ENCODE measurements at places on chromosomes 12 and 14.
A peak's percentile ranks its signal among the peaks of the same experiment; 100 is the strongest.

DNA sequence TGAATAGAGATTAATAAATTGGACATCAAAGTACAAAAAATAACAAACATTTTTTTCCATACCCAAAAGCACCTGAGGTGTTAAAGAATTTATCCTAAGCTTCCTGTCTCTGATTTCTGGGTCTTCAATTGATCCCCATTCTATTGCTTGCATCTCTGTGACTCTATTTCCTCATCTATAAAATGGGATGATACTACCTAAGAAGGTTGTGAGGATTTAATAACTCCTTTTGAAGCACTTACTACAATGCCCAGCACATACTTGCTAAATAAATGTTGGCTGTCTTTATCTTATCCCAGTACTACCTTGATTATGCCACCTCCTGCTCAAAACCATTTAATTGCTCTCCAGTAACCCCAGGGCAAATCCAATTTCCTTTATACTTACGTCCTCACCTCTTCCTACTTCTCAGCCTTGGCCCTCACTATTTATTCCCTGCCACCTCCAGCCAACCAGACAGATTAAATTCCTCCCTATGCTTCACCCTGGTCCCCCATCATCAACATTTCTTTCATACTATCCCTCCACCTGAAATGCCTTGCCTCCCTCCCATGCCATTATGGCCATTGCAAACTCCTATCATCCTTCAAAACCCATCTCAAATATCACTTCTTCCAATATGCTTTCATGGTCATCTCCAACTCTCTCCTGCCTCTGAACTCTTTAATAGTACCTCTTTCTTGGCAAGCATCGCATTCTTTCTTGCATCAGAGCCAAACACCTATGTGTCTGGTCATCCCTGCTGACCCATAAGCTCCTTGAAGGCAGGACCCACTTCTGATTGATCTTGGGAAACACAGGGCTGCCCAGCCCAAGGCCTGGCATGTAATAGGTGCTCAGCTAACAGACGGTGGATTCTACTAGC is 7.9 kb upstream of the ASIC1 start:
- DNase-seq: no peak

- DNase-seq: no peak
These were observed 95.6 kb downstream of the ASCL1 start for GRCh38 chr12:103053089-103053488.

DNA sequence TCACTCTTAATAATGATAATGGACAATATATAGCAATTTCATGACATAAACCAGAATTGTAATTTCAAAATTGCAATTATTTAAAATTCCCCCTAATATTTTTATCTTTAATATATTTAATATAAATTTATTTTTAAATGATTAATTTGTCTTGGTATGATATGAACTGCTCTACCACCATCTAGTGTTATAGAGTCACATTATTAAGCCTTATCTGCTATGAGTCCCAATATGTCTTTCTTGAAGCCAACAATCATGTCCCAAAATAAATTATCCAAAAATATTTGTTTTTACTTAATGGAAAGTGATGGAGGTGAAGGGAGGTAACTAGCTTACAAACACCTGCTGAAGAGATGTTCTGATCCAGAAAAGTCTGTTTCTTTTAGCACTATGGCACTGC is 151.4 kb downstream of the KCNC2 start:
- no peak for DNase-seq

DNA sequence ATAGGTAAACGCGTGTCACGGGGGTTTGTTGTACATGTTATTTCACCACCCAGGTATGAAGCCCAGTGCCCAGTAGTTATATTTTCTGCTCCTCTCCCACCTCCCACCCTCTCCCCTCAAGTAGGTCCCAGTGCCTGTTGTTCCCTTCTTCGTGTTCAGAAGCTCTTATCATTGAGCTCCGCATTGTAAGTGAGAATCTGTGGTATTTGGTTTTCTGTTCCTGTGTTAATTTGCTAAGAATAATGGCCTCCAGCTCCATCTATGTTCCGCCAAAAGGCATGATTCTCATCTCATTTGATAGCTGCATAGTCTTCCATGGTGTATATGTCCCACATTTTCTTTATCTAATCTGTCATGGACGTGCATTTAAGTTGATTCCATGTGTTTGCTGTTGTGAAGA is 6.9 kb upstream of the GPRC5D start:
- DNase-seq: no peak

DNA sequence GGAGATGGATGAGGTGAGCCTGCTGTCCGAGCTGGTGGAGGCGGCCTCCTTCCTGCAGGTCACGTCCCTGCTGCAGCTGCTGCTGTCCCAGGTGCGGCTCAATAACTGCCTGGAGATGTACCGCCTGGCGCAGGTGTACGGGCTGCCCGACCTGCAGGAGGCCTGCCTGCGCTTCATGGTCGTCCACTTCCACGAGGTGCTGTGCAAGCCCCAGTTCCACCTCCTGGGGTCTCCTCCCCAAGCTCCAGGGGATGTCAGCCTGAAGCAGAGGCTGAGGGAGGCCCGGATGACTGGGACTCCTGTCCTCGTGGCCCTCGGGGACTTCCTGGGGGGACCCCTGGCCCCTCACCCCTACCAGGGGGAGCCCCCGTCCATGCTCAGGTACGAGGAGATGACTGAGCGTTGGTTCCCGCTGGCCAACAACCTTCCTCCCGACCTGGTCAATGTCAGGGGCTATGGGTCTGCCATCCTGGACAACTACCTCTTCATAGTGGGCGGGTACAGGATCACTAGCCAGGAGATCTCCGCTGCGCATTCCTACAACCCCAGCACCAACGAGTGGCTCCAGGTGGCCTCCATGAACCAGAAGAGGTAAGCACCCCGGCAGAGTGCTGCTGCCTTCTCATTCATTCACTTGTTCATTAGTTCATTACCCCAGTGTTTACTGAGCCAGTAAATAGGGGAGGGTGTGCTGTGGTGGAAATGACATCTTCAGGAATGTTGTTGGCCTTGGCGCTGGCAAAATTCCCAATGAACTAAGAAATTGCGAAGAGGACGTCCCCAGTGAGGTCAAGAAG is 774 bp upstream of the MANSC4 start:
- DNase-seq: peak; percentile 73

GRCh38 chr12:96242597-96242996 is 48.4 kb downstream of the ELK3 start:
- no peak for DNase-seq

DNA sequence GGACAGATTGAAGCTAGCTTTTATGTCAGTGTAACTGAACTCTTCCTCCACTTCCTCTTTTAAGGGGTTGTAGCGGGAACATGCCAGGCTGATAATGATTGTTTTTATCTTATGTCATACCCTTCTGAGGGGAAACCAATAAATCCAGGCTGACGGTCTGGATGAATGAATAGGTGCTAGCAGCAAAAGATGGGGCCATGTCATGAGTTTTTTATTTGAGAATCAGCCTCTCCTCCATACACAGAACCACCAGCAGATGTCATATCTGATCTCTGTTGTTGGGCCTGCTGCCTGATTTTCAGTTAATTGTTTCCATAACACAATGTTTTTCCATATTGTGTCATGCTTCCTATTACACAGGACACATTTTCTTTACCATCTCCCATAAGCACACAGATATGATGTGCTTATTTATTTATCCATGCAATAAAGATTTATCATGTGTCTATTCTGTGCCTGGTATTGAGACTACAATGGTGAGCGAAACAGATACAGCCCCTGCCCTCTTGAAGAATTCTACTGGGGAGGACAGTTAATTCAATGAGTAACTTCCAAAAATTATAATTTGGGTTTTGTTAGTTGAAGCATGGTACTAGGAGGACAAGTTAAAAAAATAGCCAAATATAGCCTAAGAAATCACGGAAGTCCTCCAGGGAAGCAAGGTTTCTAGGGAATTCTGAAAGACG is 33.6 kb upstream of the CRY1 start:
- DNase-seq: peak; percentile 35

DNA sequence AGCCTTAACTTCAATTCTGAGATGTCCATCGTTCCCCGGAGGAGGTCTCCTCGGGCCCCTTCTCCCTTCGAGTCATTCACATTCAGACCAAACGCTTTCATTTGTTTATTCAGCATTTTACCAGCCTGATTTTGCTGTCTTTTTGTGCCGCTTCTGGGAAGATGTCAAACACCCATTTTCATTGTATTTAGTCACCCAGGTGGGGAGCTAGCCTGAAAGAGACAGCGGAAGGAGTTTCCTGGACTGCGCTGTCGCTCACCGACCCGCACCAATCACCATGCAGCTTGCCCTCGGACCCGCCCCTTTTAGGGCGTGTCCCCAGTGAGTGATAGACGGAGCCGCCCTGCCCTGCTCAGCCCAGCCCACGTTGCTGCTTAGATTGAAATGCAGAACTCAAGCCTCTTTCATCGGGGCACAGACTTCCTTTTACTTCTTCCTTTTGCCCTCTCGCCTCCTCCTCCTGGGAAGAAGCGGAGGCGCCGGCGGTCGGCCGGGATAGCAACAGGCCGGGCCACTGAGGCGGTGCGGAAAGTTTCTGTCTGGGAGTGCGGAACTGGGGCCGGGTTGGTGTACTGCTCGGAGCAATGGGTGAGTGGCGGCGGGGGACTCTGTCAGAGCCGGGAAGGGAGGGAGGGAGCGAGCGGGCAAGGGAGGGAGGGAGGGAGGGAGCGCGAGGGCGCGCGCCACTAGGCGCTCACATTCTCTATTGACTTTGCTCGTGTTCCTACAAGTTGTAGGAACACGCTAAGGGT is at the start of gene PAX9:
Gene PAX9, plus strand, starts transcription at position 355 of the 752 bp plus-strand sequence. Its CDS starts 230 bp downstream, at position 585.
- DNase-seq: peak; percentile 99
